ENCODE measurements at places on chromosomes 3 and 15.

DNA sequence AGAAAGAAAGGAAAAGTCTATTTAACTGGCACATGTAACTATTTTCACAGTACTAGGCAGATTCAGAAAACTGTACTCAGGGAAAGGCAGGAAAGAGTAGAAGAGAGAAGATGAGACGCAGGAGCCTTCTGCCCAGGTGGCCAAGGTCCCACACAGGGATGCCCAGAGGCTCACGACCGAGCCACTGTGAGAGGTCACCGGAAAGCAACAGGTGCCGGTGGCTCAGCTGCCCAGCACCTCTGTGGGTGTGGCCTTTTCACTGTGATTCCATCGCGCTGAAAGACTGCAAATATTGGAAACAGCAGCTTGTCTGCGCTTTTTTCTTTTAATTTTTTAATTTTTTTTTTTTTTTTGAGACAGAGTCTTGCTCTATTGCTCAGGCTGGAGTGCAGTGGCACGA lies 226.8 kb downstream of the OCA2 start:
- DNase-seq: no peak

GRCh38 chr3:152103257-152103656 lies 165.5 kb upstream of the MBNL1 start:
- no peak for DNase-seq

- no peak for DNase-seq
Measured at GRCh38 chr15:50879016-50879617, 29.4 kb upstream of the AP4E1 start.

DNA sequence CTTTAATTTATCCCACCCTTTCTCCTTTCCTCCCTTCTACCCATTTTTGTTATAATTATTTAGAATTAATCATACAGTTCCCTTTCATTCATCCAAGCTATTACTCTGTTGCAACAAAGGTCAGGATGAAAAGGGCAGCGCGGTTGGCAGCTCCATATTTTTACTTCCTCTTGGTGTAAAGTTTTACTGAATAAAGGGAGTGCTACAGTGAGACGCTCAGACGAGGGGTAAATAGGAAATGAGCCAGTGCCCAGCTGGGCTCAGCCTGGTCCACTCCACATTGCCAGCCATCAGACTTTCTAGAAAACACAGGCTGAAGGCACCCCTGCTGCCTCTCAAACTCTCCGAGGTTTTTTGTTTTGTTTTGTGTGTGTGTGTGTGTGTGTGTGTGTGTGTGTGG lies 21.9 kb upstream of the ZBTB38 start:
- no peak for DNase-seq

- DNase-seq: no peak
Measured at GRCh38 chr3:77421916-77422315, 382.0 kb downstream of the ROBO2 start.

- no peak for DNase-seq
Measured at GRCh38 chr3:60641354-60641753, 609.9 kb downstream of the FHIT start.

DNA sequence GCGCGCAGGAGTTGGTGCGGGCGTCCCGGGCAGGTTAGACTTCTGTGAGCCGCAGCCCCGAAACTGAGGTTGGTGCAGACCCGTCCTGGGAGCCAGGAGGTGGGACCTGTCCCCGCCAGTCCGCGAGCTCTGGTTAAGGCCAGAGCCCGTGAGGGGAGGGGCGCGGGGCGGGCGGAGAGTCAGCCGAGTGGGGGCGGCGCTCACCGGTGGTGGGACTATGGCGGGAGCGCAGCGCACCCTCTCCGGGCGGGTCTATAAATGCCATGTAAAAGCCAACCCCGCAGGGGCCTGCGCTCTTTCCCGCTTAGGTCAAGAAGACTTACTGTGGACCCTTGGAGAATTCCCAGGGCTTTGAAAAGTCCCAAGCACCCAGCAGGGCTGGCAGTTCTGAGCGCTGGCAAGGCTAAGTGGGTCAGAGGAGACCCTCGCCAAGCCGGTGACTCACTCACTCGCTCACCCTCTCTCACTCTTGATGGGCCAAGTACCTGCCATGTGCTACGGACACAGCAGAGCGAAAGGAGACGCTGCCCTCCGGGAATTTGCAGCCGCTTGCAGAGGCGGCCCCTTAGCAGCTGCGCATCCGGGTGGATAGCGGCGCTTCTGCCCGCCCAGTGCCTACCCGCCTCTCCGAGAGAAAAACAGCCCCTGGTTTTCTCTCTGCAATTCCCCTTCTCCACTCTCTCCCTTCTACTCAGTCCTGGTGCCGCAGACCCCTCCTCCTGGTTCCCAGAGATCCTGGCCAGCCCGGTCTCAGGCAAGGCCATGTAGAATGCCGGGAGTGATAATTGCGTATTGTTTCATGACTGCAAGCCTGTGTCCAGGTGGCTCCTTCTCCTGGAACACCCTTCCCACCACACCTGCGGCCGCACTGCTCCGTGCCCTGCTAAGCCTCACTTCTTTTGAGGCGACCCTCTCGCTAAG lies at the start of gene ALDH1L1:
Gene ALDH1L1, minus strand, starts transcription at position 110 of the 921 bp plus-strand sequence. CDS start 19,607 bp downstream, outside the sequence.
- no peak for DNase-seq

DNA sequence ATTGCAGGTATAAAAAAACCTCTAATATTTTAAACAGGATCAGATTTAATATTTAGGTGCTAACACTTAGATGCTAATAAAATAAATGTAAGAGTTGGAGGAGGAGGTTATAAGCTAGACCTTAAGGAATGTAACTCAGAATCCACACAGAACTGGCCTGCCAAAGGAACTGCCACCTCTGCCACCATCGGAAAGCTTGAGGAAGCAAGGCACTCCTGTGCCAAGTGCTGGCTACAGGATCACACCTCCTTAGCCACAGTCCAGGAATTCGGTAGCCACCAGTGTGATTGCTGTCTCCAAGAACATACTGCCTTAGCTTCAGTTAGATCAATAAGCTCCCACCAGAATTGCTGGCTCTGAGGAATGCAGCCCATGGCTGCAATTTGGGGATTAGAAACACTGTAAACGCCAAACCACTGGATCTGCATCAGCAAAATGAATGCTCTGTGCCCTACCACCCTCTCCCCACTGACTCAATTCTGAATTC lies 58.0 kb downstream of the FRMD5 start:
- no peak for DNase-seq

- DNase-seq: no peak
Measured at GRCh38 chr3:128727485-128727884, 1.5 kb downstream of the RAB7A start.

- DNase-seq: no peak
Measured at GRCh38 chr3:58628823-58629562, 37.6 kb downstream of the FAM3D start.

DNA sequence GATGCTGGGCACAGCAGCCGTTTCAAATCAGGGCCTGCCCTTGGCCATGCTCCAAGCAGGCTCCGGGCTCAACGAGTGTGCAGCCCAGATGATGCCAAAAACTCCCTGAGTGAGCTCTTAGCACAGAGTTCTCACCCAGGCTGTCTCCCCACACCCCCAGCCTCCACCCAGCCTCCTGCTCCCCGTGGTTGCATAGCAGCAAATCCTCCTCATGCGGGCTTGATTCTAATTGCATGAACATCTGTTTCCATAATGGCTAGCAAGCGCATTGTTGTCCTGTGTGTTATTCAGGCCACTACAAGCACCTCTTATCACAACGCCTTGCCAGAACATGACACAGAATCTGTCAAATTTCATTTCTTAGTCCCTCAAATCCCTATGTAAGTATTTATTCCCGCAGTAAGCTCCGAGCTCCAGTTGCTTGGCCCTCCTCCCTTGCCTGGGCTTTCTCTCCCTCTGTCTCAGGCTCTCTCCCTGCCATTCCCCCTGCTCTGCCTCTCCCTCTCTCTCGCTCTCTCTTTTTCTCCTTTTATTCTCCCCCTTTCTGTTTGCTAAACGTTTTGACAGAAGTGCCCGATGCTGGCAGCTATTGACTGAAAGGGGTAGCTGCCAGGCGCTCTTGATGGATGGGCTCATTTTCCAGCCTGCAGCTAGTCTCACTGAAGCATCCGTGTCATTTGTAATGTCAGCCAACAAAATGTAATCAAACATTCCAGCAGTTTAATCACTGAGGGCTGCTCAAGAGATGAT lies 306.5 kb downstream of the IL20RB start:
- DNase-seq: no peak

GRCh38 chr3:481680-482079 lies 285.1 kb downstream of the CHL1 start:
- DNase-seq: no peak

DNA sequence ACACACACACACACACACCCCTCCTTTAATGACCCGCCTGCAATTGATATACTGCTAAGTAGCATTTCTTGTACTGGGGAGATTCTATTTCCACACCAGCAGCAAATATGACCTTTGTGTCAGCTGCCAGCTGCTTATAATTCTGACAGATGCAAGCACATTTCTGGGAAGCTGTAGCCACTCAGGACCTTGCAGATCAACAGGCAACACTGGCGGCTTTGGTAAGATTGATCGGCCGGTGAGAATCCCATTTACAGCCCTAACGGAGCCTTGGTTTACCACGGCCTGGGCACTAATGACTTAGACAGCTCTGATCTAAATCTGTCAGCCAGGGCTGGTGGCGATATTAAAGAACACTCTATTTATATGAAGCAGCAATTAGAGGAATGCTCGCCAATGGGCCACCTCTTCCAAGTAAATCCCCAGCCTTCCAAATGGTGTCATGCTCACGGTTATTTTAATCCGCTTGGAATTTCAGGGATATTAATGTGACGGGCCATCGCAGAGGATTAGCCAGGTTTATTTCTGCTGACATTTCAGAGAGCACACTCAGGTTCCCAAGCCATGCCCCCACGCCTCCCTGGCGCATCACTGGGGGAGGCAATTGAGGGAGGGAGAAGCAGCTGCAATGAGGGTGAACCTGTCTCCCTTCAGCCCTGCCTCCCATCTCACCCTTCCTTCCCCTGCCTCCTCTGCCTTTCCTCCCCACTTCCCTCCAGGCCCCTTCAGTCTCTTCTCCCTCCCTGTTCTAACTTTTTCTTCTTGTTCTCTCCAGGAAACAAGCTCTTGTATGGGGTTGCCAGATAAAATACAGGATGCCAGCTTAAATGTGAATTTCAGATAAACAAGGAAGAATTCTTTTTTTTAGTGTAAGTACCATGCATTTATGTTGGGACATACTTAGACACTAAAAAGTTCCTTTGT lies 287.0 kb downstream of the TLE3 start:
- no peak for DNase-seq

Measured in T-helper 2 cell (primary cell).